ENCODE measurements at places on chromosomes 16 and 17.

GRCh38 chr17:74752822-74753401 lies 4.5 kb downstream of the NHERF1 start:
- DNase-seq: no peak

DNA sequence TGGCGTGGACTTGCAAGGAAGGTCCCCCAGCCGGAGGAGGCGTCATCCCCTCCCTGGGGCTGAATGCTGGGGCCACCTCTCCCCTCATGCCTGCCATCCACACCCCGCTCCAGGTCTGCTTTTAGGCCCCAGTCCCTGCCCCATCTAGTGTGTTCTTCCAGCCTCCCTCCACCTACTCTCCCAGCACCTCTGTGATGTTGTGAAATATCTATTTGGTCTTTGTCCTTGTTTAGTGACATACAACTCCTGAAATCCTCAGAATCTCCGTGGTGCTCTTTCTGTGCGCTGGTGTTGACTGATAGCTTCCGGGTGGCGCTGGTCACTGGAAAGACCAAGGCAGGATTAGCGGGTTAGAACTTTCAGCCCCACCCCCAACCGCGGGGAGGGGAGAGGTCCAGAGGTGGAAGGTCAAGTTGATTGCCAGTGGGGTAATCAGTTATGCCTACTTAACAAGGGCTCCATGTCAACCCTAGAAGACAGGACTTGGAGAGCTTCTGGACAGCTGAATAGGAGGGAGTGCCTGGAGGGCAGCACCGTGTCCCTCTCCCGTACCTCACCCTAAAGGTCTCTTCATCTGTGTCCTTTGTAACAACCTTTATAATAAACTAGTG lies 10.1 kb downstream of the TBC1D24 start:
- no peak for DNase-seq

- DNase-seq: no peak
Observed at GRCh38 chr17:1446201-1446600, 9.8 kb downstream of the CRK start.

DNA sequence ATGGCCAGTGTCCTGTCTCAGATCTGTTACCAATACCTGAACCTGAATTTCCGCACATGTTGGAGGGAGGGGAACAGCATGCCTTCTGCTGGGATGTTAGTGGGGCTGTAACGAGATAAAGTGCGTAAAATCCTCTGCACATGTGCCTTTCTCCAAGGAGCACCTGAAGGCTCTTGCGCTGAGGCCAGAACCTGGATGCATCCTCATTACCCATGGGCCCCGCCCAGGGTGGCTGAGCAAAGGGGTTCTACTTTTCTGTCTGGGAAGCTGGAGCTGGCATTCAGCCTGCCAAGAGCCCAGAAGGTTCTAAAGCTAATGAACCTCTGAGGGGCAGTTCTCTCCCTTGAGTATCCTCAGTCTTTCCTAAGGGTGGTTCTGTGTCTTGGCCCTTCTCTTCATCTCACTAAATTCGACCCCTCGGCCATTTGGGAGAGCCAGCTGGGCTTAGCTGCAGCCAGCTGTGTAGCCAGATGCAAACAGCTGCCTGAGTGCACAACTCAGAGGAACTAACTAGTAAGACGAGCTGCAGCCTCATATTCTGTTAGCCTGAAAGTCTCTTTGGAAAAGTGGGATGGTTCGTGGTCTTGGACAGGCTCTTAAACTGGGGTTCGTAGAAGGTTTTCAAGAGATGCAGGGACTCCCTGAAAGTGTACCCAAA lies 2.5 kb downstream of the ITGA3 start:
- no peak for DNase-seq

DNA sequence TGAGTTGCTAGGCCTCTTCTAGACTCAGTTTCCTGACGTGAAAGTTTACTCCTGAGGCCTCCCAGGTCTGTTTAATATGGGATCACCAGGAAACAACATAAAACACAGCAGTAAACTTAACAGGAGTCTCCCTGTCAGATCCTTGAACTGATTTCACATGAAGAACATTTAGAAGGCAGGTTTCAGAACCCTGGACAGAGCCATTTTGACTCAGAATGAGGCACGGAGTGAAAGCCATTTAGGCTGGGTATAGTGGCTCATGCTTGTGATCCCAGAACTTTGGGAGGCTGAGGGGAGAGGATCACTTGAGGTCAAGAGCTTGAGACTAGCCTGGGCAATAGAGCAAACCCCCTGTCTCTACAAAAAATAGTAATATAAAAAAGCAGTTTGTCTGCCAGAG lies 289.1 kb downstream of the CA10 start:
- DNase-seq: peak; percentile 65

DNA sequence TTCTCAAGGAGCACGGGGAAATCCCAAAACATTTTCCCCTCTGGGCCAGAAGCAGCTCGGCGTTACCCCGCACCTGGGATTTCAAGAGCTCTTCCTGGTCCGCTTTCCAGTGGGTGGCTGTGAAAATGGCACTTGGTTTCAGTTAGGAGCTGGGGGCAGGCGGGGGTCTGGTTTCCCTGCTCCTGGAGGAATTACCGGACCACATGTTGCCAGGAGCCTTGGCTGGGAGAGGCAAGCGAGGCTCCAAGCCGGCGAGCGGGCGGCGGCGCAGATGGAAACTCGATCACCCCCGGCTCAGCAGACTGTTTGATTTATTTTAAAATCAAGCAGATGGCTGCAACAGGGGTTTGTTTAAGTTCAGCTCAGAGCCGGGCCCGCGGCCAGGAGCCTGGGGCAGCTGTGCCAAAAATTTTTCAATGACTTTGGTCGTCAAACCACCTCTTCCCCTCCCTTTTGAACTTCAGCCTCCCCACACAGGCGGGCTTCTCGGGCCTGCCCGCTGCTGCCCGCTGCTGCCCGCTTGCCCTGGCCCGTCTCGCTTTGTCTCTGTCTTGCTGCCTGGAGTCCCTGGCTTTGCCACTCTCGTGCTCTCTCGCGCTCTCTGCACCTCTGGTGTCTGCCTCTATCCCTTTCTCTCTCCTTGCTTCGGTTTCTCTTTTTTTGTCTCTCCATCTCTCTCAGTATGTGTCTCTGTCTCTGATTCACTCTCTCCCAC lies 108.0 kb upstream of the CIBAR2 start:
- DNase-seq: no peak

- DNase-seq: no peak
Observed at GRCh38 chr16:90010676-90011507, 8.4 kb downstream of the DBNDD1 start.

- no peak for DNase-seq
Observed at GRCh38 chr17:64077379-64077778, 52.6 kb downstream of the ERN1 start.

GRCh38 chr17:57948169-57948554 lies 7.0 kb downstream of the CUEDC1 start:
- DNase-seq: no peak

- DNase-seq: no peak
Observed at GRCh38 chr16:64470916-64471315, 650.9 kb downstream of the CDH11 start.

DNA sequence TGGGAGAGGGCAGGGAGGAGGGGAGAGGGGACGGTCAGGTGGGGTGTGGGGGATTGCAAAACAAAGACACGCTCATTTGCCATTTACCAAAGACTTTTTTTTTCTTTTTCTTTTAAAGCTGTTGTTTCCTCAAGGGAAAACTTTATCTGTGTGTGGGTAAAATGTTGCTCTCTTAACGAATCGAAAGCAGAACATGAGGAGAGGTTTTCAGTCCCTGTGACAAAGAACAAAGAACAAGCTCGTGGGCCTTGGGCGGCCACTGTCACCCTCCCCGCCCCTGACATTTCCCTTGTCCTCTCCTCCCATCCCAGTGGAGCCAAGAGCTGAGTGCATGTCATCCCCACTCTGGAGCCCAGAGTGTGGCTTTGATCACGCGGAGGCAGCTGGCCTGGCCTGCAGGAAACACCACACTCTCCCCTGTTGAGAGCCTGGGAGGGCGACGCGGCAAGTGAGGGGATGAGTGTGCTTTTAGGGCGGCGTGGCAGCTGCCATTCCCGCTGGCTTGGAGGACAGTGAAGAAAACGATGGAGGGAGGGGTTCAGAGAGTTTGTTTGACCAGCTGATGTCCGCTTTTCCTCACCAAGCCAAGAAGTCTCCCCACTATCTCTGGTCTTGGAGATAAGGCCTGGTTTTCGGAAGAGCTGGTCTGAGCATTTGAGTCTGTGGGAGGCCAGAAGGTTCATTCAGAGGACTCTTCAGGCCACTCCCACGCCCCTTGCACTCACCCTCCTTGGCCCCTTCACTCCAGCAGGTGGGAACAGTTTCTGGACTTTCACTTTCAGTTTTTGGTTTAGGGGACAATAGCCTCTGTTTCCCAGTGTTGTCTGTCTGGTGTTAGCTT lies 11.4 kb downstream of the CCR7 start:
- peak; percentile 52 for DNase-seq

DNA sequence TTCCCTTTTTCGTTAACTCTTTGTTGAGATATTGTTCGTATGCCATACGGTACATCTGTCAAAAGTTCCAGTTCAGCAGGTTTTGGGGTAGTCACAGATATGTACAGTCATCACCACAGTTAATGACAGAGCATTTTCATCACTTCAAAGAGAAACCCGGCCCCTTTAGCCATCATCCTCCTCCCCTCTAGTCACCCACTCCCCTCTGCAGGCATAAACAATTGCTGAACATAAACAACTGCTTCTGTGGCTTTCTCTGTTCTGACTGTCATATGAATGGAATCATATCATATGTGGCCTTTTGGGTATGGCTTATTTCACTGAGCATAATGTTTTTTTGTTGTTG lies 59.3 kb downstream of the RNF213 start:
- DNase-seq: no peak

- no peak for DNase-seq
Observed at GRCh38 chr16:17076092-17076754, 394.5 kb downstream of the XYLT1 start.

- no peak for DNase-seq
Observed at GRCh38 chr16:56613706-56614105, 5.3 kb downstream of the MT2A start.
